ENCODE measurements at places on chromosomes 7 and 10. TPM values are rescaled to one million over a fixed set of nuclear protein-coding genes. Genes with fewer than 3 reads are reported as not detected.

CPXM2 gene
- 0.07 TPM for total RNA-seq

TYW1B gene
- total RNA-seq = 9.2 TPM

PDZD7 gene
- 1.4 TPM for total RNA-seq

CLRN3 gene
- total RNA-seq = not detected

GATA3 gene
- total RNA-seq = 0.34 TPM

MAGI2 gene
- total RNA-seq = 1.7 TPM

CTAGE6 gene
- total RNA-seq = not detected

ADARB2 gene
- not detected for total RNA-seq

ZNF727 gene
- total RNA-seq = 0.64 TPM

FAM107B gene
- total RNA-seq = 18.5 TPM

ZNF488 gene
- under 0.01 TPM for total RNA-seq

ITGB8 gene
- 7.9 TPM for total RNA-seq

ZNF425 gene
- 4.4 TPM for total RNA-seq

IFIT3 gene
- 3.1 TPM for total RNA-seq

EPO gene
- total RNA-seq = not detected

CPVL gene
- under 0.01 TPM for total RNA-seq

C7orf57 gene
- total RNA-seq = 0.21 TPM

HHEX gene
- 0.28 TPM for total RNA-seq

CALML3 gene
- 9.2 TPM for total RNA-seq

GALNT17 gene
- not detected for total RNA-seq

MNX1 gene
- not detected for total RNA-seq

OR6V1 gene
- not detected for total RNA-seq

NT5C3A gene
- 36.6 TPM for total RNA-seq

ZNF37A gene
- total RNA-seq = 23.9 TPM

SGCE gene
- total RNA-seq = 19.8 TPM

HIF1AN gene
- total RNA-seq = 10.6 TPM

AMPH gene
- not detected for total RNA-seq

OGDHL gene
- under 0.01 TPM for total RNA-seq

DNAH11 gene
- 7.3 TPM for total RNA-seq

CDH23 gene
- total RNA-seq = 0.14 TPM

CCAR1 gene
- total RNA-seq = 46.2 TPM

NPY4R2 gene
- total RNA-seq = not detected

FXYD4 gene
- not detected for total RNA-seq

All from nasal cavity respiratory epithelium epithelial cell of viscerocranial mucosa (primary cell).